ENCODE measurements at places on chromosomes 5 and 9.

DNA sequence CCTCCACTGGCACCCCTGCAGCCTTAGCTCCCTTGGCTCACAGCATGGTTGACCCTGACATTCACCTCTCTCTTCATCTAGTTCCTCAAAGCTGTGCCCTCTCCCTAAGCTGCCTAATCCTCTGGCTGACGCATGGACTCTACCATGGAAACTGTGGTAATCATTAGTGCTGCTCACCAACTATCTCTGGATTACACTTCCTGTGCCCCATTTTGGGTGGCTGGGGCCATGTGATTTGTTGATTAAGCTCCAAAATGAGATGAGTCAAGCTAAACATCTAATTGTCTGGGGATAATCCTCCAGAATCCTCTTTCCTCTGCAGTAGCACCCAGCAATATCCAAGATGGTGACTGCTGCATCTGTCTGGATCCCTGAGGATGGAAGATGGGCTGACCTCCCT, 264.4 kb downstream of the SH3GL2 start:
- DNase-seq: no peak

DNA sequence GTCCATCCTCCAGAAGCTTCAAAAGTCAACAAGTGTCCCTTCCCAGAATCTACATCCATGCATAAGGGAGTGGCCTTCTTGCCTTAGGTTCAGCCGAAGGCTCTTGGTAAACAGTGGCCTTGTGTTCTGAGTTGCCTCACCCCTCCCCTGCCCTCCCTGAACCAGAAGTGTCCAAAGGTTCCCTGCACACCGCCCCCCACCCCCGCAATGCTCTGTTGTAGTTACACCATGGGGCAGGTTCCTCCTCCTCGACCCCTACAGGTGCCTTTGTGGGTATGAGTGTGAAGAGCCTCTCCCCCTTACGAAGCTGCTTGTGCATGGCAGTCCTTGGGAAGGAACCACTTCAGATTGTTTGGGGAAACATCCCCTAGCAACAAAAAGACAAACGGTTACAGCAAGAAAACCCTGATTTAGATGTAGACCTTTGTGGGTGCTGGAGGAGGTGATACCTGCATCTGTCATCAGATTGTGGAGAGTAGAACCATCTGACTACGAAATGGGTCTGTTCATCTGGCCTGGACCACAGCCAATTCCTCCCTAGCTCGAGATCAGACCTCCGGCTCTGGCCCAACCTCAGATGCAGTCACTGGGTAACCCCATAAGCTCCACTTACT, 7.1 kb downstream of the SPACA9 start:
- DNase-seq: no peak

GRCh38 chr5:40916226-40916625, 6.9 kb downstream of the C7 start:
- no peak for DNase-seq

- no peak for DNase-seq
Measured at GRCh38 chr9:468766-469426, 254.2 kb downstream of the DOCK8 start.

GRCh38 chr5:90311401-90311800, 98.2 kb downstream of the CETN3 start:
- no peak for DNase-seq

GRCh38 chr5:56481428-56482357, 248.6 kb upstream of the ANKRD55 start:
- DNase-seq: peak; percentile 22

DNA sequence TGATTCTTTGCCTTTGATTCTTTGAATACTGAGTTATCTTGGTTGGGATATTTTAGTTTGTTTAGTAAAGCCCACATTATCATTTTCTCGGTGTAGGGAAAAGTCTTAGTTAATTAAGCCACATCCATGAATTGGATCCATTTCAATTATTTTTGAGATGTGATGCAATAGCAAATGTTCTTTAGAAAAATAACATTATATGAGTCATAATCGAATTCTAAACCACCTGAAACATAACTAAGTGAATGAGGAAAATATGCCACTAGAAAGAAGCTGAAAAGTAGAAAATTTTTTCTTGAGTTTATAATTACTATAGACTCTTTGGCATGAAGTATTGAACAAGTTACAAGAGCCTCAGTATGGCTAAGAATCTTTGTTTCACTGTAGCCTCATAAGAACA, 17.5 kb upstream of the CCDC192 start:
- no peak for DNase-seq

GRCh38 chr5:64883912-64884311, 115.2 kb downstream of the CWC27 start:
- DNase-seq: no peak

- no peak for DNase-seq
Measured at GRCh38 chr5:115817386-115817785, 927 bp upstream of the CDO1 start.

GRCh38 chr9:37302277-37302676, 120.2 kb upstream of the GRHPR start:
- no peak for DNase-seq

DNA sequence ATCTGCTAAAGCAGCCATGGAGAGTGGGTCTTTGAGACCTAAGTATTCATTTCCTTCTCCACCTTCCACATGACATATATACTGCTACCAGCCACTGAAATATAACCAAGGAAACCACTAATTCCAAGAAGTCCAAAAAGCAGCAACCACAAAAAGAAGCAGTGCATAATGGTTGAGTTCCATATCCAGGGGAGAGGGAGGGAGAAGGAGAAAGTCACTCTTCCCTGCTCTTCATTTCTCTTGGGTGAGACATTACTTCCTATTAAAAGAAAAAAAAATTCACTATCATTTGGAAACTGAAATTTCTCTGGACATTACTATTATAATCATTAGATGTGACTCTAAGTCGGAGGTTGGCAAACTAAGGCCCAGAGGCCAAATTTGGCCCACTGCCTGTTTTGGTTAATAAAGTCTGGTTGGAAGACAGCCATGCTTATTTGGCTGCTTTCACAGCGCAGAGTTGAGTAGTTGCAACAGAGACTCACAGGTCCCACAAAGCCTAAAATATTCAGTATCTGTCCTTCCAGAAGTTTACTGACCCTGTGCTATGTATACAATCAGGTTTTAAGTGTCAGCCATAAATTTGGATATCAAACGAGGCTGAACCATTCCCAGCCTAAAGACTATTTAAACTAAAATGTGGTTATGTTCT, 168.6 kb downstream of the MPDZ start:
- no peak for DNase-seq

- DNase-seq: no peak
Measured at GRCh38 chr5:125778791-125779190, 644.4 kb upstream of the GRAMD2B start.

GRCh38 chr9:5633243-5633642, 4.3 kb downstream of the RIC1 start:
- DNase-seq: peak; percentile 57

DNA sequence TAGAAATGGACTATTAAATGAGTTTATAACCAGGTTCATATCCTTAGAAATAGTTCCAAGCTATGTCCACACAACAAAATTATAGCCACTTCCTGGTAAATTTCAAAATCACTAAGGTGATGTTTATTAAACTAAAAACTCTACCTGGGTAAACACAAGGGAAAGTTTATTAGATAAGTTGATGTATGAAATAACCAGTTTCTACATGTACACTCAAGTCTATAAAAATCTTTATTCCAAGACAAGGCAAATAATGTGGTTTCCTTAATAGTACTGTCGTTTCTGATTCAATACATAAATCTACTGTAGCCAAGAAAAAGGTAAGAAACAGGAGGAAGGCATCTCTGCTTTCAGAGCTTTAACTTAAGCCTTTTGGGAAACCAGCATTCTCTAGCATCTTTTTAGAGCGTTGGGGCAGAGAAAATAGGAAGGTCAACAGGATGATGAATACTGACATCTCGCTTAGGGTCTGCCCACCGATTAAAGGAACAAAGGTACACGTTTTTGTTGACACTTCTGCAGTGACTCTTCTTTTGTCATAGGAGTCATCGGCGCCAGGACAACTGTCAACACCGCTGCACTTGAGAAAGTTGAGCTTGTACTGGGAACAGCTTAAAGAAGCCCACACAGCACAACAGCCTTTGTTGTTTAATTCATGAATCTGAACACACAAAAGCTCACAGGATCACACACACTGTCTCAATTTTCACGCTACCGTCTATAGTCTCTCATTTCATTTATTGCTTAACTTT, 513.6 kb downstream of the SLCO4C1 start:
- no peak for DNase-seq

DNA sequence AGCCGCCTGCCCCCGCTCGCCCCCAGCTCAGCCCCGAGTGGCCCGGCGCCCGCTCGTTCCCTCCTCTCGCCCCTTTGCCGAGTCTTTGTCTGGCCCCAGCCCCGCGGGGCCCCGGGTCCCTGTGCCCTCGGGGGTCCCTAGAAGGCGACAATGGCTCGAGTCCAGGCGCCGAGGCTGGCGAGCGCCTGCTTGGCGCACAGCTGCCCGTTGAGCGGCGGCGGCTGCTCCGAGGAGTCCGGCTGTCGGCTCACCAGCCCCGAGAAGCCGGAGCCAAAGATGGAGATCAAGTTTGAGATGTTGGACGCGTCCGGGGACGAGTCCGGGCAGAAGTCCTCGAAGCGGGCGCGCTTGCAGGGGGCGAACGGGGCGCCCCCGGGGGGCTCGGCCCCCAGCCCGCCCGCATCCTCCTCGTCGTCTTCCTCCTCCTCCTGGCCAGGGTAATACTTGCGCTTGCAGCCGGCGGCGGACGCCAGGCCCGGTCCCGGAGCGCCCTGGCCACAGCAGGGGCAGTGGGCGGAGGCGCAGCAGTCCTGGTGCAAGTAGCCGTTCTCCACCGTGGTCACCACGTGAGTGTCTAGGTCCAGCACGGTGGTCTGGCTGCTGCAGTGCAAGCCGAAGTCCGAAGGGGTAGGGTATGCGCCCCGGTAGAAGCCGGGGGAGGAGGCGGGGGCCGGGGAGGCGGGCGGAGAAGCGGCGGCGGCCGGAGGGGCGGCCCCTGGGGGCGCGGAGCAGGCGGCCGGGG, 1.2 kb downstream of the IER5L start:
- DNase-seq: peak; percentile 23

DNA sequence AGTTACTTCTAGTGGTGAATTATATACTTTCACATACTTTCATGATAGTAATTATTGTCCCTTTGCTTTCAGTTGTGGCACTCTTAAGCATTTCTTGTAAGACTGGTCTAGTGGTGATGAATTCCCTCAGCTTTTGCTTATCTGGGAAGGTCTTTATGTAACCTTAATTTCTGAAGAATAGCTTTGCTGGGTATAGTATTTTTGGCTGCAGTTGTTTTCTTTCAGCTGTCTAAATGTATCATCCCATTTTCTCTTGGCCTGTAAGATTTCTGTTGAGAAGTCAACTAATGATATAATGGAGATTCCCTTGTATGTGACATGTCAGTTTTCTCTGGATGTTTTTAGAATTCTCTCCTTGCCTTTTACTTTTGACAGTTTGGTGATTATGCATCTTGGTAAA, 41.0 kb downstream of the TMEM38B start:
- no peak for DNase-seq

DNA sequence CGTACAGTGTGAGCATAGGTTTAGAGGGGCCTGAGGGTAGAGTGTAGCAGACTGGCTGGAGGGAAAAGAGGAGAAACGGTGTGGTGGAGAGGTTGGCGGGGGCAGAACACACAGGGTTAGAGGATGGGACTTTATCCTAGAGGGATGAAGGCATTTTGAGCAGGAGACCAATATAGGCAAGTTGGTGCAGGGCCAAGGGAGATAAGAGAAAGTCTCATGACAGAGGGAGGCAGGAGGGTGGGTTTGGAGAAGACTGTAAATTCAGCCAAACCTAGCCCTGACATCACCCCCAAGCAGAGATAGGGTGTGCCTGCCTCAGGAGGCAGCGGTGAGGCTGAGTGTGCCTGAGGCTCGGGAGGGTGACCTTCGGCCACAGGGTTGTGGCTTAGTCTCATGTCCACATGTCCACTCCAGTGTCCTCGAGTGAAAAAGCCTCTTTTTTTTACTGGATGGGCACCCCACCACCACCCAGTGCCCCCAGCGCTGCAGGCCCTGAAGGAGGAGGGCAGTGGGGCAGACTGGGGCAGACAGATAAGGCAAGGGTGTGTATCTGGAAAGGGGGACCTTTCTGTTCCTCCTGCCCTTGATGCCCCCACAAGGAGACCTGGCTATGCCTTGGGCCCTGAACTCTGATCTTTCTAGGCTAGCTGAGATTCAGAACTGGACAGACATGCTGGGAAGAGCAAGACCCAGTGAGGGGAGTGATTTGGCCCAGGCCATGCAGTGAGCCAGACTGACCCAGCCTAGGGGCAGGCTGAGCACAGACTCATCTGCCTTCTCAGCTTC, 108.7 kb downstream of the RGS3 start:
- no peak for DNase-seq

- DNase-seq: no peak
Measured at GRCh38 chr5:149586708-149587318, 5.5 kb downstream of the ARHGEF37 start.

DNA sequence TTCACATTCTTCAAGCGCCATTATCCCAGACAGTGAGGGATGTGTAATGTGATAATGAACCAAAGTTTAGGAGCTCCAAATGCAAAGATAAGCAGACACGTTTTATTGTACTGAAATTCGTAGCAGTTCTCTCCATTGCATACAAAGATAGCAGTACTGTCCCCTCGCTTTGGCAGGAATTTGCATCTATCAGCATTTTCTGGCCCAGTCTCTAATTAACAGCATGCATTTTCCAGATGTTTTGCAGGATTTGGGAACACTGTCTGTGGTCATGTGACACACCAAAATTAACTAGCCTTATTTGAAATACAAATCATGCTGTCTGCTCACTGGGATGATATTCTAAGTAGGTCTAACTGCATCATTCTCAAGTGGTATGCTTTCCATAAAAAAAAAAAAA, 235.9 kb upstream of the TRPM3 start:
- DNase-seq: no peak

- DNase-seq: no peak
Measured at GRCh38 chr5:80174790-80175189, 81.1 kb downstream of the SERINC5 start.

GRCh38 chr5:108661024-108661423, 86.7 kb upstream of the FER start:
- DNase-seq: no peak

DNA sequence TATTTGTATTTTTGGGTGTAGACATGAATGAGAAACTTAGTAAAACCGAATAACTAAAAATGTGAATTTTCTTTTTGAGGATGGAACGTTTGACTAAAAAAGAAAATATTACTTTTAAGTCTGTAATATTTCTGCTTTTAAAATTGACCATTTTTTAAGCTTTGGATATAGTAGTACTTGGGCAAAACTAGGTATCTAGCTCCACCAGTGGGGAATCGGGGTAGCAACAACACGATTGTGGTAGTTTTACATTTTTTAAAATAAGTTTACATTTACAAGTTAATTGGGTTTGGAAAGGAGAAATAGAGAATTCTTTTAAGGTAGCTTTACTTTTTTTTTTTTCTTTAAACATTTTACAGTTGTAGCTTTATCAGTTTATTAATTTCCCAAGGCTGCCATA, 154.4 kb downstream of the MAN2A1 start:
- peak; percentile 29 for DNase-seq

GRCh38 chr9:77929942-77930341, 101.7 kb downstream of the GNAQ start:
- no peak for DNase-seq

GRCh38 chr5:133467335-133467779, 145.0 kb downstream of the FSTL4 start:
- no peak for DNase-seq

All from ACHN (cell line).